ENCODE measurements at places on chromosomes 7 and 10.

DNA sequence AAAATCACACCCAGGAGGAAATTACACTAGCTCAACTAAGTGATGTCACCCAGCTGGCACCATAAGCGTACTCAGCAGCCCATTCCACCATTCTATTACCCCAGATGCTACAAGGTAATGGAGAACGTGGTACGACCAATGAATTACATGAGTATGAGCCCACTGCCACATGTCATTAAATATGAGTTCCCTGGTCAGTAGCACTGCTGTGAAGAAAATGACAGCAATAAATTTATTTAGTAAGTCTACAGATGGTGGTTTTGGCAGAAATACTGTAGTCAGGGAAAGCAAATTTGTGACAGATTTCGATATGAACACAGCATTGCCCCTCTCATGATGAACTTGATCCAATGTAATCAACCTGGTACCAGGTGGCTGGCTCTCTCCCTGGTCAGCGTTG lies 154.2 kb downstream of the VWC2 start:
- DNase-seq: no peak

DNA sequence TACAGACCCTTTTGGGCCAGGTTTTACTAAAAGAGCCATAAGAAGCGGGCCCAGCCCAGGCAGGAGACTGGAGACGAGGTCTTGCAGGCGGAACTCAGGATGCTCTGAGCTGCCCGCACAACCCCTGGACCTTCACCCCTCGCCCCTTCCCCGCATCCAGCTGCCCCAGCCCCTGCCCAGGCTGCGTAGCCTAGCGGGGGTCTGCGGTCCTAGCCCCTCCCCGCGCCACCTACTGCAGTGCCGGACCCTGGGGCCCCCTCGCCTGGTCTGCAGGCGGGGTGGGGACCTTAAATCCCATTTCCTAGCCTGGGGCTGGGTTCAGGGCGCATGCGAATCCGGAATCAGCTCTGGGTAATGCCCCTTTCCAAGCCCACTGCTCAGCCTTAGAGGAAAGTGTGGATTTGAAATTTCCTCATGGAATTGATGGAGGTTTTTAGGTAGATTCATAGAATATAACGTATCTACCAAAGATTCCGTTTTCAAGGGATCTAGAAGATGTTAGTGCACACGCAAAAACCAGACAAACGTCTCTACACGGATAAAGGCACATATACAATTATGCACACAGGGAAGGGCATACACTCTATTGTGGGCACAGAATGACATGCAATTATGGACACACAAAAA lies 546 bp upstream of the HOXA3 start:
- no peak for DNase-seq

GRCh38 chr10:17113889-17114540 lies 15.6 kb downstream of the CUBN start:
- DNase-seq: no peak

DNA sequence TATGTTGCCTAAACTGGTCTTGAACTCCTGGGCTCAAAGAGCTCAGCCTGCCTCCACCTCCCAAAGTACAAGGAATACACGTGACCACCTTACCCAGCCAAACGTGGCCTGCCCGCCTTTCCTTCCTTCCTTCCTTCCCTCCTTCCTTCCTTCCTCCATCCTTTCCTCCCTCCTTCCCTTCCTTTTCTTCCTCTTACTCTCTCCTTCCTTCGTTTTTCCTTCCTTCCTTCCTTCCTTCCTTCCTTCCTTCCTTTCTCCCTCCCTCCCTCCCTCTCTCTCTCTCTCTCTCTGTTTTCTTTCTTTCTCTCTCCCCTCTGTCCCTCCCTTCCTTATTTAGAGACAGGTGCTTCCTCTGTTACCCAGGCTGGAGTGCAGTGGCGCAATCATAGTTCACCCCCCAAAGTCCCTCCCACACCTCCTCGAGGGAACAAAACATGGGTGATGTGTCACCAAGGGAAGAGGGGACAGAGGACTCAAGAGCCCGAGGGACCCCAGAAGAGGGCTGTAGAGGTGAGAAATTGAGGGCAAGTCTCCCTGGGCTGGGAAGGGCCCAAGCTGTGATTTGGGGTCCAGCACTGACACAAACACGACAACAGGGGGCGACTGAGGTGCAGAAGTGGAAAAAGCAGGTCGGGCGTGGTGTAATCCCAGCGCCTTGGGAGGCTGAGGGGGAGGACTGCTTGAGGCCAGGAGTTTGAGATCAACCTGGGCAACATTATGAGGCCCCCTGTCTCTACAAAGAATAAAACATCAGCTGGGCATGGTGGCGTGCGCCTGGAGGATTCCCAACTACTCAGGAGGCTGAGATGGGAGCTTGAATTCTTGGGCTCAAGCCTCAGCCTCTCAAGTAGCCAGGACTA lies 28.1 kb downstream of the EPHB4 start:
- peak; percentile 54 for DNase-seq

DNA sequence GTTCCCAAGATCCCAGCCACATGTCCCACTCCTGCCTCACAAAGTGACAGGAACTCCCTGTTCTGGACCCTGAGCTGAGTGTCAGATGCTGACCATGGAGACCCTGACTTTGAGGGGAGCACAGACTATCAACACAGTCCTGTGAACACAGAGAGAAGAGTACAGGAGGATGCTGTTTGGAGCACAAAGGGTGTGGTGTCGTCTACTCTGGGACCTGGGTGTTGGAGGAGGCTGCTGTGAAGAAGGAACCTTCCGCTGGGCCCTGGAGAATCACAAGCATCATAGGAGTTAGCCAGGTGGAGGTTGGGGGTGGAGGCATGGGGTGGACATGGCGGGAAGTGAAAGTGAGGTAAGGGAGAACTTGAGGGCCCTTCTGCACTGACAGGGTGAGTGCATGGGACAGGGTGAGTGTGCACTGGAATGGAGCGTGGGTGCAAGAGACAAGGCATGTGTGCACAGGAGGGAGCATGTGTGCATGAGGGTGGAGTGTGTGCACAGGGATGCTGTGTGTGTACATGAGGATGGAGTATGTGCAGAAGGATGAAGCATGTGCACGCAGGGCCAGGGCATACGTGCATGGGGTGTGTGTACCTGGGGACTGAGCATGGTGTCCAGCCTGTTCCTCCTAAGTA lies 70.7 kb upstream of the ANTXRL start:
- DNase-seq: no peak

DNA sequence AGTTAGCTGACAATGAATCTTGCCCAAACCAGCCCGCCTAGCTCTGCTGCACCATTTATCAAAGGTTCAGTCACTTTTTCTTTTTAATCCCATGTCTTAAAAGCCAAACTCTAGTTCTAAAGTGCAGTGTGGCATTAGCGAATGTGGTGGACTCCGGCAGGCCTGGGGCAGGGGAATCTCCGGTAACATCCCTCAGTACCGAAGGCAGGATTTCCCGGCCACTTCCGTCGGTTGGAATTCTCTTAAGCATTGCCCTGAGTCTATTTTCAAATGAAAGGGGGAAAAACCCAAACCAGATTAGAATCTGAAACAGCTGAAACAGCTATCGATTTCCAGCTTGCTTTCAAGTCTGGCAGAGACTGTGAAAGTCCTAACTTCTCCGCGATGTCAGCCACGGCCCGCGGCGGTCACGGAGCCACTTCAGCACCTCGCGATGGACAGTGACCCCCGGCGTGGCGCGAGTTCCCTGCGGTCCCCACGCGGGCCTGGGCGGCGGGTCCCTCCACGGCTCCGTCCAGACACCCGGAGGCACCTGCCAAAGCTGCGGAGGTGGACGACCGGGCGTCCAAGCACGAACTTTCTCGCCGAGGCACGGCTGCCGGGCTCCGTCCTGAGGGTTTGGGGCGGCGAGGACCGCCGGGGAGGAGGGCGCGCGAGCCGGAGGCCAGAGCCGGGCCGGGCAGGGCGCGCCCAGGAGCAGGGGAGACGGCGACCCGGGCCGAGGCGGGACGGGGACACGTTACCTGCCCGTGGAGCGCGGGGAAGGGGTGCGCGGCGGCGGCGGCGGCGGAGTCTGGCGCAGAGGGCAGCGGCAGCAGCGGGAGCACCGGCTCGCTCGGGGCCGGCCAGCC lies 745 bp downstream of the TCERG1L start:
- DNase-seq: peak; percentile 48

GRCh38 chr10:131933696-131934086 lies 32.9 kb downstream of the PPP2R2D start:
- no peak for DNase-seq

- DNase-seq: no peak
Measured at GRCh38 chr7:159128767-159129166, 15.9 kb downstream of the VIPR2 start.

DNA sequence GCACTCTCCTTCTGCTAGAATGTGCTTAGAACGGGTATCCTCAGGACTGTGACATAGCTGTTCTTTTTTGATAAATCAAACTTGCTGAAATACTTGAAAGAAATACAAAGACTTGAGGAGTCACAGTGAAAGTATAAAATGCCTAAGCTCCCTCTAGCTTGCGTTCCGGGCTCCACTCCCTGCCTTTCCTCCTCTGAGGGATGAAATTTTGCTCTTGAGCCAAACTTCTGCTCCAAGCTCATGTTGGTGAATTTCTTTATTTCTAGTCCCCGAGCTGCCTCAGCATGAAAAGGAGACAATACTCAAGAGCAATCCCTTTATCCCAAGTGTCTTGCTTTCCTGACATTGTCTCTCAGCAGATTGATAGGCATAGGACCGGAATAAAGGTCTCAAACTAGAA lies 499.6 kb upstream of the ADARB2 start:
- no peak for DNase-seq

GRCh38 chr10:32961343-32961894 lies 3.4 kb upstream of the ITGB1 start:
- no peak for DNase-seq

- no peak for DNase-seq
Measured at GRCh38 chr7:149559711-149560110, 62.1 kb upstream of the ZNF746 start.

DNA sequence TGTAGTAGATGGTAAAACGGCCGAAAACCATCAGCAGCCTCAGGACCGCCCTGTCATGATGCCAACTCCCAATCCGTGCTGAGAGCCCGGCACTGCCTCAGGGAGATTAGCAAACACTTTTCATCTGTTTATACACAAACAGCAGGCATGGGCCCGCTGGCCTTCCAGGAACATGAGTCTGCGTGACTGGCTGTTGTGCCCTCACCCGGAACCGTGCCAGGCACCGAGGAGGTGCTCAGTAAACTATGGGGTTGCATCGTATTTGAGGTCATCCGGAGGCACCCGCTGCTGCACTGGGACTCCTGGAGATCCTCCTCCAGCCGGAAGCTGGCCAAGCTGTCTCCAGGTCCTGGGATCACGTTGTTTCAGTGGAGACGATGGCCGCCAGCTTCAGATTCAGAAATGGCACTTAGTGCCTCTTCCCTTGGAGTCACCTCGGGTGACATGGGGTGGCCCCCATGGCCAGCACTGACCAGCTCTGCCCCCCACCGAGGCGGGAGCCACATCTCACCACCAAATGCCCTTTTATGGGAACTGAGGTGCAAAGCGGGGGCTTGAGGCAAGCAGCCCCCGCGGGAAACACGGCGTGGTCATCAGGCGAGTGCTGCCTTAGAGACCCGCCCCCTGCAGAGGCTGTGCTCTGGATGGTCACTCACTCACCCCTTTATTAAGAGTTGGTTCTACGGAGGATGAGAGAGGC lies 585.9 kb downstream of the PTPRN2 start:
- DNase-seq: no peak

- no peak for DNase-seq
Measured at GRCh38 chr7:4634166-4634565, 47.9 kb upstream of the FOXK1 start.

GRCh38 chr10:34334908-34335307 lies 480.2 kb downstream of the PARD3 start:
- no peak for DNase-seq

DNA sequence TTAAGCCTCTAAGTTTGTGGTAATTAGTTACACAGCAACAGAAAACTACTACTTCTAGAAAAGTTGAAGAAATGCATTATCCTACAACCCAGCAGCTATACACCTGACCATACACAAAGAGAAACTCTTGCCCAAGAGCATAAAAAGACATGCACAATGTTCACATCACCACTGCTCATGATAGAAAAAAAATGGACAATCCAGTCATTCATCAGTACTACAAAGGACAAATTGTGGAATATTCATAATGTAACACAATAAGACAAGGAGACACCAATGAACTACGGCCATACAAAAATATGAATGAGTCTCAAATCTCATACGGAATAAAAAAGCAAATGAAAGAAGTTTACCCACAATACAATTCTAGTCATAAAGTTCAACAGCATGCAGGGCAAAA lies 87.4 kb downstream of the ZFAND4 start:
- no peak for DNase-seq

GRCh38 chr7:149279111-149279743 lies 17.2 kb downstream of the ZNF783 start:
- DNase-seq: no peak

DNA sequence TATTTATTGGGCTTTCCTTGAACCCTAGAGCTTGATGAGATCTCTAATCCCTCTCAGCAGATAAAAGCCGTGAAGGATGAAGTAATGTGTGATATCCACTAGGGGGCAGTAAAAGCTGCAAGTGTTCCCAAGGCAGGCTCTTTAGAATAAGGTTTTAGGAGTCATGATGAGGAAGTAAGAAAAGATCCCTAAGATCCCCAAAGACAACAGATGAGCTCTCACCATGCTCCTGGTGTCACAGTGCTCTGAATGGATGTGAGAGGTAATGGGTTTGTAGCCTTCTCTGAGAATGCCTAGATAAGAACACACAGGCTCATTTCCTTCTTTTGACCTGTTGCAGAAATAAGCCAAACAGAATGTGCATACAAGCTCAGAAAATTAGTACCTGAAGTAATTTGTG lies 70.4 kb upstream of the ITPRID1 start:
- peak; percentile 46 for DNase-seq

DNA sequence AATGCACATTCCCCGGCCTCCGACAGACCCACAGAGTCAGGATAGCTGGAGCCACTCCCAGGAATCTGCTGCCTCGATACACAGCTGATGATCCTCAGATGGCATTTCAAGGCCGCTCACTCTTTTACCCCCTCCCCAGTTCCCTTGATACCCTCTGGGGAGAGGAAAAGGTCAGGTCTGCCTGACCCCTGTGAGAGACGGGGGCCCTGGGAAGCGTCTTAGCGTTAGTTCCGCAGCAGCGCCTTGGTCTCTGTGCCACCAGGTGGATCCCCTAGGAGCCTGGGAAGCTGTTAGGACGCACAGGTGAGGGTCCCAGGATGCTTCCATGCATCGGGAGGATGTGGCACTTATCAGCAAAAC lies 420.5 kb upstream of the FOXK1 start:
- no peak for DNase-seq

DNA sequence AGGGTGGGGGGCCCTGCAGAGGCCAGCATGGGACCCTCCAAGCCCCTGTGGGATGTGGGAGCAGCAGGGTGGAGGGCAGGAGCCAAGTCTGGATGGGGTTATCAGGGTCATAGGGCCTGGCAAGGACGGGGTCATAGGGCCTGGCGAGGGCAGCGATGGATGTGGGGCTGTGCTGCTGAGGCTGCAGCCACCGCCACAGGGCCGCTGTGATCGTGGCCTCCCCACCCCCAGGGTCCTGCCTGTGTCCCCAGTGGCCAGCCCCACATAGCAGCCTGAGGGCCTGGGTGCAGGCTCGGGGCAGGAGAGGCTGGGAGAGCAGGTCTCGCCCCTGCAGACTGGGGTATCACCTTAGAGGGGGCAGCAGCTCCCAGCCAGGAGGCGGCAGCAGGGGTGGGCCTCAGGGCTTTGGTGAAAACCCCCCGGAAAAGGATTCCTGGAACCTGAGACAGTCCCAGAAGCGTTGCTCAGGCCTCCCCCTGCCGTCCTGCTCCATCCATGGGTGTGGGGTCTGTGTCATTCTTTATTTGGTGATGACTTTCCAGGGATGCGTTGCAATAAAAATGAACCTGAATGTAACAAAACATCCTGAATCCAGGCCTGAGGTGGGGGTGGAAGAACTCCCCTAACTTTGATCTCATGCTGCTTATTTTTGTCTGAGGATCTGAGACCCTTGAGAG lies 107.3 kb upstream of the SHH start:
- no peak for DNase-seq

GRCh38 chr7:140497241-140497769 lies 18.0 kb upstream of the MKRN1 start:
- no peak for DNase-seq
